NCI-H2107 (cell line): ENCODE measurements at places on chromosomes 7 and 10.

DNA sequence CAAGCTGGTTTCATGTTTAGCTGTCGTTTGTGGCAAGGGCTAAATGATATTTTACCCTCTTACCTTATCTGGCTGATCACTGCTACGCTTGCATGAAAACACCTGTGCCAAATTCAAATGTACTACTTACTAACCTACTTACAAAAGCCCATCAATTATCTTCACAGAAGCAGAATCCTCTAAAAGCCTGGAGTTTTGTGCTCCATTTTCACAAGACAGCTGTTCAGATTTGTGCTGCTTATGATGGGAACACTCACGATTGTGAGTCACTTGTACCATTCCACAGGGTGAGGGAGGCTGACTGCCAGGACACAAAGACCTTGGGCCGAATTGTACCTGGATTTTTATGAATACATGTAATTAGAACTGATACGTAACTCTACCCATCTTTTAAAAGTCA is 245.0 kb upstream of the NPY start:
- no peak for DNase-seq

DNA sequence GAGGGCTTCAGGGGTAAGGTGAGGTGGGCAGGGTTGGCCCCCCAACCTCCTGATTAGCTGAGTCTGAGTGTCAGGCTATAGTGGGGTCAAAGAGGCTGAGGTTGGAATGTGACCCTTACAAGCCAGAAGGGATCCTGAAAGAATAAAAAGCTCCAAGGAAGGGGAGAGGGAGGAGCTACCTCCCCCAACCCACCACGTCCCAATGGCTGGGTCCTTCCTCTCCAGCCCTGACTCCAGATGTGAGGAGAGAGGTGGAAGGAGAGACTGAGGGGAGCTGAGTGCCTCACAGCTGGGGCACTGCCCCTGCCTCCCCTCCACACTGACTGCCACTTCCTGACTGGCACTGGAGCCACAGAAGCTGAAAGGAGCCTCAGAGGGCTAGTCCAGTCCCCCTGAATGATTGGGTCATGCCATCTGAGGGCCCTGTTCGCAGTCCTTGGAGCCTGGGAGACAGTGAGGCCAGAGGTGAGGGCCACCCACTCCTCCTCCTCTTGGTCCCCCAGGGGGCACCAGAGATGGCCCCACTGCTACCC is 20.6 kb downstream of the IMPDH1 start:
- DNase-seq = no peak

DNA sequence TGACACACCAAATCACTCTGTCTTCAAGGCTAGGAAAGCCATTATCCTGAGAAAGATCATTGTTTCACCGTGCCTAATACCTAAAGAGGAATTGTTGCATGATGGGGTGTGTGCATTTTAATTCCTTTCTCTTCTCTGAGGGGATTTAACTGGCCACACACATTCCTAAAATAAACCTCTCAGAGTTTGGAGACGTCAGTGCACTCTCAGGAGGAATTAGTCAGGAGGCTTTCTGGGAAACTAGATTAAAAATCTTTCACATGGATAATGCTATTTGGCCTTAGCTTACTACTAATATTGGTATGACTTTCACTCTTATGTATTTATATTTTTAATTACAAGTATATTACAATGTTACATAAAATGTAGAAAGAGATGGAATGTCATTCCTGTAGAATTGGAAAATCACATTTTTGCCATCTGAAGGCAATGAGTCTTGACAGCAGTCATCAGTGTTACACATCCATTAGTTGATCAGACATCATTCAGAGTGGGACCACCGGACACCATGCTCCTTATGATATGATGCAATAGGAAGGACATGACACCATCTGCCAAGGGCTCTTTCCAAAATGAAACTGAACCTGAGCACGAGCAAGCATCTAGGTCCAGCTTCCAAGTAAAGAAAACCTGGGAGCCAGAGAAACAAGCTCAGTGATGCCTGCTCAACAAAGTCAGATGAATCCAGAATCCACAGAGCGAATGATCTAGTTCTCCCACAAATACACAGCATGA is 43.1 kb upstream of the TMEM273 start:
- DNase-seq = no peak

- no peak for DNase-seq
These were observed 20.0 kb upstream of the ZNF438 start for GRCh38 chr10:31051703-31052102.

DNA sequence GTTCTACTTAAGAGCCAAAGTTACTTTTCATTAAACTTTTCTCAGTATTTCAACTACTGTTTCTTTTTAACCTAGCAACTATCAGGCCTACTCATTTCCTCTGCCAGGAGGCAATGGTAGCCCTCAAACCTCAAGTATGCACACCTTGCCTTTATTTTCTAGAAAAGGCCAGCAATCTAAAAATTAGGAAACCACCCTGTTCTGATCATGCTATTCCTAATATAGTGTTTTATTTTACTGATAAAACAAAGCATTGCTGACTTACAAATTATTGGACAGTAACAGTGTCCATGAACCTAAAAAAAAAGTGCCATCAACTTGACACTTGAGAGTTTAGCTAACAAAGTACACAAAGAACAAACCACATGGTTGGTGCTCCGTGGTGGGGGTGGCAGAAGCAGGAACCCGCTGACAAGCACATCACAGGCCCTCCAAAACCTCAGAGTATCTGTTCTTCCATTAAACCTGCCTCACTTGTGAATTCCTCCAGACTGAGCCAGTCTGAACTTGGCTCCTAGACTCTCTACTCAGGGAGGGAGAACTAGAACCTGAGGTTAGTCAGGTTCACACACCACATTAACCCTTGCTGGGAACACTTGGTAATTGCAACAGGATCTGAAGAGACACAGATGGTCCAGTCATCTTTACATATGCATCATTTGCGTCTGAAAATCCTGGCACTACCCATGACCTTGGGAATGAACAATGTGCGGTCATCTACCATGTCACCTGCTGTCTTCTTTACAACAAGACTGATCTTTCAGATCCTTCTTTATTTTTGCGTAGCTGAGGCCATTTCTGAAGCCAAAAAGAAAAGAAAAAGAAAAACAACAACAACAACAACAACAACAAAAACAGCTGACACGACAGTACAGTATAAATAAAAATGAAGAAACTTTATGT is 31.9 kb downstream of the PIP4K2A start:
- DNase-seq = no peak

- no peak for DNase-seq
These were observed 434.0 kb downstream of the INHBA start for GRCh38 chr7:41268878-41269277.

GRCh38 chr7:12178317-12178716 is 32.8 kb upstream of the TMEM106B start:
- DNase-seq = no peak

DNA sequence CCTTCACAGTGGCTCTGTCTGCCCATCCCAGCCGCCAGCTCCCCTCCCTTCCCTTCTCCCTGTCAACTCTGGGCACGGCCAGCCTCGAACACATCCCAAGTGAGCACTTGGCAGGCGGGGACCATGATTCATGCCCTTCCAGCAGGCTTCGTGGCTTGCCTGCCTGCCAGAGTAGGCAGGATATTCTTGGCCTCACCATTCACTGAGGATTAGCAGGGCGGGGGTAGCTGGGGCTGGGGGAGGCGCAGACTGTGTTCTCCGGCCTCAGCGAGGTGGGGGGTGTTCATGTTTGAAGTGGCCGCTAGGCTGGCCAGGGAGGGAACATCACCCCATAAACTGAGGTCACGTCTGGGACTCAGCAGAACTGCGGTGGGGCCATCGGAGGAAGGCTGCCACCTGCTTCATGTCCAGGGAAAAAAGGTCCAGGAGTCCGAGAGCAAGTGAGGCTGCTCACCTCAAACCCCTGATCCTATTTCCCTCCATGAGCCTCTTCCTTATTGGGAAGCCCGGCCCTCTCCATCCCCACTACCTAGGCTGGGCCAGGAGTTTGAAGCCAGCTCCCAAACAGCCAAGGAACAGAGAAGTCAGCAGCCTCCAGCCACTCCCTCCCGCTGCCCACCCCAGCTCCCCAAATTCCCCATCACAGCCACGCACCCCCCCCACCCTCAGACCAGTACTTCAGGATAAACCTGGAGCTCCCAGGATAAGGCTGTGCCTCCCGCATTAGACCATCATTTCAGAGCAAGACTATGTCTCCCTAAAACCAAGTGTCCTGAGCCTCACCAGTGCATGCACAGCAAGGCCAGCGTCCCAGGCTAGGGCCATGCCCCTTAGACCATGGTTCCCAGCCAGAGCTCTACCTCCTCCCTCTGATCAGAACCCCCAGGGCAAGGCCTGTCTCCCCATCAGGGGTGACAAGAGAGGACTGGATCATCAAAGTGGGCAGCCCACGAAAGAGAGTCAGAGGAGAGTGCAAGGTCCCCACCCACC is 42.8 kb upstream of the RABGEF1 start:
- DNase-seq = no peak

DNA sequence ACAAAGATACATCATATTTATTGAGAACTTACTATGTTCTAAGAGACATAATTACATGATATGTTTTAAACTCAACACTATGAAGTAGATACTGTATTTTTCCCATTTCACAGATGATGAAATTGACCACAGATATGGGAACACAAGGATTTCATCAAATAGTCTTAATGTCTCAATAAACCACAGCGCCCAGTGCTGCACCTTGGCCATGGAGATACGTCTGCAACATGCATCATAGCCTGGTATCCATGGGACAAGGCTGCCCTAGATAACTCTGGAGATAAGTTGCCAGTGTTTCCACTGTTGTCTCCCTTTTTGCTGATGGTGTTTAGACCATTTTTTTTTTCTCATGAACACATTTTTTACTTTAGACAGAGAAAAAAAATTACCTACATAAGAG is 97.5 kb downstream of the GNAT3 start:
- DNase-seq = no peak

GRCh38 chr7:115410434-115410820 is 488.5 kb downstream of the MDFIC start:
- no peak for DNase-seq

GRCh38 chr10:133592716-133593115 is 27.3 kb upstream of the SYCE1 start:
- DNase-seq = no peak
